K562 (cell line): ENCODE measurements at places on chromosomes 13 and 19. TPM values are rescaled to one million over a fixed set of nuclear protein-coding genes. Genes with fewer than 3 reads are reported as not detected.

NLRP7 gene
- total RNA-seq = 0.18 TPM in 1 of 2 replicates, not detected in the other

DNA sequence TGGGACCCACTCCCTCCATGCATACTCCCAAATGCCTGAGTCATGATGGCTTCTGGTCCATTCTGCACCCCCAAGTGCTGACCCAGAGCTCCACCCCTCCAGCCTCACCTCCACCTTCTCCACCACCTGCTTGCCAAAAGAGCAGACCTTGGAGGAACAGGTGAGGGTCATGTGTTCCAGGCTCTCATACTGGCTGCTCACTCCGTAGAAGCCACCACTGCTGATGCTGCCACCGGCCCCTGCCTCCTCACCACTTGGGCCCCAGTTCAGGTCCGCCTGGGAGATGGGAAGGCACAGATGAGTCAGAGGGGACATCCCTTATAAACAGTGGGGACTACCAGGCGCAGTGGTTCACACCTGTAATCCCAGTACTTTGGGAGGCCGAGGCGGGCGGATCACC is 7.9 kb downstream of the CD37 start:
- H3K27ac ChIP-seq = no peak overlapping the region
- no peaks in the 10 kb centered on the region for H3K27me3 ChIP-seq
- H3K4me3 ChIP-seq = no peak overlapping the region
- peaks cover 28% of the 10 kb centered on the region for H3K4me1 ChIP-seq
- peaks cover 39% of the 10 kb centered on the region; the same call in 2 of the 3 replicates for H3K36me3 ChIP-seq

DNA sequence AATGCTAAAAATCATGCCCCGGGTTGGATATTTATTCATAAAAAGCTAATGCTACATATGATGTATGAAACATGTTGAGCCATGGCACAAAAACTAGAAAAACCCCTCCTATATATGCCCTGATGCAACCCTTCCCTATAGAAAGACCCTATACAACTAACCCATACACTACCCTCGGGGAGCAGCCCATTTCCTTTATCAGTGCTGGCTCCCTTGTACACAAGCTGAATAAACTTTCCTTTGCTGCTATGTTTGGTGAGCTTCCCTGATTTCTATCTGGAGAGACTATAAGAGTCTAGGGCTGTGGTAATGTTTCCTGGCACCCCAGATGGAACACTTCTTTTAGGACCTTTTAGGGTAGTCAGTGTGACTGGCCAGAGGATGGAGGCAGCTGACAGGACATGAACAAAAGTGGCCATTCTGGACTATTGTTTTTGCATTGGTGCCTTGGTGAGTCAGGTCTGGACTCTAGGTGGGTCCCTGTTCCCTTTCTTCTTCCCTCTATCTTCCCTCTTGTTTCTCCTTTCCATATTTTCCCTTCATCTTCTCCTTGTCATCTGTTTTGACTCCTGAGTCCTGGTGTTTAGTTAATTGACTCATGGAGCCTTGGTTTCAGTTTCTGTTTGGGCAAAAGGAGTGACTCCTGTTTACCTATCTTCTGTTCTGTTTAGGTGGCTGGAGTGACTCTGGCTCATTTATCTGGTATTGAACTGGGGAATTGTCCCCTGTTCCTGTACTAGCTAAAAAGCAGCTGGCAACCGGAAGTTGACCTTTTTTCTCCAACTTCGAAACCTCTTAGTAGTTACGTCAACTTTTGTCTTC is 1321.8 kb upstream of the PCDH9 start:
- H3K36me3 ChIP-seq = no peaks in the 10 kb centered on the region
- no peak overlapping the region for H3K4me3 ChIP-seq
- no peaks in the 10 kb centered on the region for H3K4me1 ChIP-seq

ZNF577 gene
- 5.6 and 6.4 TPM in 2 replicates for total RNA-seq

- no peaks in the 10 kb centered on the region; the same call in 1 of the 2 replicates for H3K4me1 ChIP-seq
- H3K27ac ChIP-seq = no peak overlapping the region
- H3K27me3 ChIP-seq = no peaks in the 10 kb centered on the region
Observed at GRCh38 chr13:99320693-99321481, 13.7 kb upstream of the GPR183 start.
